ENCODE measurements at places on chromosomes 13 and 19.

DNA sequence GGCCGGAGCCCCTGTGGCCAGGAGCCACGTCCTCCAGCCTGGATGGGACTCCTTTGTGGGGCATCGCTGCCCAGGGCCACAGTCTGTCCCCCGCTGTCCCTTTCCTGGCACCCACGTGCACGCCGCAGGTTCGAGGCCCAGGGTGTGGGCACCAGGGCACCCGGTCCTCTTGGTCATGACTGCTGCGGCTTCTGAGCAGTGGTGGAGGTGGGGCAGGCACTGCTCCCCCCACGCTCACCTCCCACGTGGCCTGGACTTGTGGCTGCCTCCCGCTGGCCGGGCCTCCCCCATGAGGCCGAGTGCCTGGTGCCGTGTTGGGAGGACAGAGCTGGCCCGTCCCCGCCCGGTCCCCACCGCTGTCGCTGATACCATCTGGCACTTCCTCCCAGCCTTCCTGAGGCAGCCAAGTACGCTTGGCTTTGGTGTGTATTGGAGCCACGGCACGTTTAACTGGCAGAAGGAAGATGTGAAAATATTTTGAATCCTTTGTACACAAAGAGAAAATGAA lies 12.8 kb downstream of the SPPL2B start:
- no peak for DNase-seq

GRCh38 chr19:48283908-48284307 lies 14.0 kb downstream of the ZNF114 start:
- DNase-seq, result no peak

DNA sequence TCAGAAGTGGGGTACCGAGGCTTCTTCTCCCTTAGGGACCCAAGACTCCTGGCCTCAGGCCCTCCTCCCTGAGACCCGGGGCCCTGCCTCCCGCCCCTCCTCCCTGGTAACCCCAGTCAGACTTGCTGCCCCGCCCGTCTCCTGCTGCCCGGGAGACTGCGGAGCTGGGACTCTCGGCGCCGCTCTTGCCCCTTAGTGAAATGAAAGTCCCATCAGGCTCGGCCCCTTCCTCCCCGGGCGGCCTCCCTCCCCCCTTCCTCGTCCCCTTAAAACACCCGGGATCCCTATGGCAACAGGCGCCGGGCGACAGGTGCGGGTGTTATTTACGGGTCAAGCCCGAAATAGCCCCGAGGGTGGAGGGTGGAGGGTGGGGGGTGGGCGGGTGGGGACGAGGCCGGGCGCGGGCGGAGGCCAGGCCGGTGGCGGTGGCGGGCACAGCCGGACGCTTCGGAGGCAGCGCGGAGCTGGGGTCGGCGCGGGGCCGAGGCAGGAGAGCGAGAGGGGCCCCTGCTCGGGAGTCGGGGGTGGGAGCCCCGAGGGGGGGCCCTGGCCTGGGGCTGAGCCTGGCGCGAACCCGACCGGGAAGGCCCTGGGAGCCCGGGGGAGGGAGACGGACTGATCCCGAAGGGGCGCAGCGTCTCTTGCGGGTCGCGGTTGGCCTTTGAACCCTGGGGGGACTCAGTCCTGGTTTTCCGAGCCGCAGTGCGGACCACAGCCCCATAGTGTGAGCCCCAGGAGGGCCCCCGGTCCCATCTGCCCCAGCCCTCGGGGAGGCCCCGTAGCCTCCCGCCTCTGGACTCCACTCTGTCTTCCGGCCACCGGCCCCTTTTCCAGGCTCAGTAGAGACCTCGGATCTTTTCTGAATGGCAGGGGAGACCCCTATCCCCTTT lies at the start of gene CACNG6:
Gene CACNG6 (plus strand): TSS at position 414 of the 890 bp plus-strand sequence. CDS start 1,241 bp downstream, outside the sequence.
- DNase-seq, result no peak

DNA sequence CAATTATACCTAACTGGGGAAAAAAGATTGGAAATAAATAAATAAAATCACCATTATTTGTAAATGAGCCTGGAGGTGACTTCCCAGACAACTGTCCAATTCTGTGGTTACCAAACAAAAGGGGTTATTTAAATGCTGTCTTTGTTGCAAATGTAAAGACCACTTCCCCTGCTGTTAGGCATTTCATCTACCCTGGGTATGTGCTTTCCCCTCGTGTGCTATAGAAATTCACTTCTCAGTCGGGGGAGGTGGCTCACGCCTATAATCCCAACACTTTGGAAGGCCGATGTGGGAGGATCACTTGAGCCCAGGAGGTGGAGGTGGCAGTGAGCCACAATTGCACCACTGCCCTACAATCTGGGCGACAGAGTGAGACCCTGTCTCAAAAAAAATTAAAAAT lies 101.9 kb upstream of the AKAP11 start:
- DNase-seq, result no peak
